Activated B cell treated with CpG ODN at 0.5 μM for 24 hours (primary cell): ENCODE measurements at places on chromosomes 3 and 15.

DNA sequence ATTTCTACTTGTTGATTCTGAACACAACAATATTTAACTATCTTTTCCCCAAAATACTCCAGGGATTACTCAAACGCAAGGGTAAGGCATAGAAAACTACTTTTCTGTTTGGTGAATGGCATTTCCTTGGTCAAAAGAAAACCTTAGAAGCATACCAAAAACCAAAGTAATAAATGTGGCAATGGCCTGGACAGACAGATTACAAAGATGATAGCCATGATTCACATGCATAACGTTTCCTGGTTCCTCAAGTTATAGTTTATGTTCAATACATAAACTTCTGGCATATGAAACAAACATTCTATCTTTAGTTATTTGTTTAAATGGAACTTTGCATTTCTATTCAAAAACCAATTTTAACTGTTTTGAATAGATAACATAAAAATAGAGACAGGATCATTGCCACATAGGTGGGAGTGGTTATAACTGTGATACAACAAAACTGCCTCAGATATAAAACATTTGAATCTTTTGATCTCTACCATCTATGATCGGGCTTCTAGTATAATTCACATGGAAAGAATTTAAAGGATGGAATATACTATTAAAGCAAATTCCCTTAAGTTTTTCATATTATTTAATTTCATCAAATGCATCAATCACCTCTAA is 32.1 kb downstream of the FOXP1 start:
- DNase-seq = no peak

- no peak for DNase-seq
Observed at GRCh38 chr15:74307827-74308811, 59.3 kb downstream of the CYP11A1 start.

- DNase-seq = no peak
Observed at GRCh38 chr3:125611908-125612307, 16.6 kb upstream of the OSBPL11 start.

GRCh38 chr3:64308931-64309330 is 83.7 kb upstream of the PRICKLE2 start:
- DNase-seq = no peak

DNA sequence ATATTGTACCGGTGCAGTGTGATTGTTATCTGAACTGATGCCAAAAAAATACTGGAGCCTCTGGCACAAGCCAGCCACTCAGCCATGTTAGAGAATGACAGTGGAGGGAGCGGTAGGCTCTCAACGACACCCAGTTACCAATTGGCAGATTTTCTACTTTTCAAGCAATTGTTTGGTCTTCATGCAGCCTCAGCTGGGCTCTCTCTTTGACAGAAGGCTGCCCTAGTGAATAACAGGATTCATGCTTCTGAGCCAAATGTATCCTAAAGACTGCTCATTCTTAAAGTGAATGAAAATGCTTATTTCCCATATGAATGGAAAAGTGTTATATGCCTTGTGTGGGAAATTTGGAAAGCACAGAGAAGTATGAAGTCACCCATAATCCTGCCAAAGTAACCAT is 261.2 kb upstream of the TRIM42 start:
- no peak for DNase-seq

DNA sequence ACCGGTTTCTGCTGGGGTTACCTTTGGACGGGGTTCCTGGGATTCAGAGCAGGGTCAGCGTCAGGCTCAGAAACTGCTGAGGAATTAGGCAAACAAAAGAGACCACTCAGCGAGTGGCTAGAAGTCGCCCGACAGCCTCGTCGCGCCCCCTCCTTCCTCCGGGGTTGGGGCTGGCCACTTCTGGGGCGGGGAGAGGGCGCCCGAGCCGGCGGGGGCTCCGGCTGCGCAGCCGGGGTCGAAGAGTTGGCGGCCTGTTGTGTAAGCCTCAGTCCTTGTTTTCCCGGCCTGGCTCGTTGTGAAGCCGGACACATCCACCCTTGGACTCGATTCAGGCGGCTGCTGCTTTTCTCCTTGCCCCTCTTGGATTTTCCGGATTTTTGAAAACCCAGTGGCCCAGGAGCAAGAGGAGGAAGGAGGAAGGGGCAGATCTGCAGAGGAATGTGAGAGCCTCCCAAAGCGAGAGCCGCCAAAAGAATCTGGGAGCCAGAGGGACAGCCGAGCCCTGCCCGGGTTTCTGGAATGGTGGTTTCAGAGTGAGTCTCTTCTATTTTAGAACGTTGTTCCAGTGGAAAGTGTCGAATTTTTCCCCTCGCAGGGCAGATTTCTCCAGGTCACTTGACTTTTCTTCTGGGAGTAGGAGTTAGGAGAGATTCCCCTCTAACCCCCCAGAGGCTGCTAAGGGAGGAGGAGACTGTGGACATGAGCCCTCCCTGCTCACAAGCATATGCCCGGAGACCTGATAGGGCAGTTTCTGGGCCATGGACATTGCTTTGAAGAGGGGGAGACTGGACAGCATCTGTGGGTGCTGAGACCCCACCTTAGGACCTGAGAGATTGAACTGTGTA is 666 bp downstream of the SNX33 start:
- no peak for DNase-seq

GRCh38 chr3:52443791-52444687 is 864 bp downstream of the SEMA3G start:
- no peak for DNase-seq

GRCh38 chr3:10223676-10224639 is 24.3 kb upstream of the TATDN2 start:
- DNase-seq = peak; percentile 34
